RPMI8226 (cell line): ENCODE measurements at places on chromosomes 4 and X.

DNA sequence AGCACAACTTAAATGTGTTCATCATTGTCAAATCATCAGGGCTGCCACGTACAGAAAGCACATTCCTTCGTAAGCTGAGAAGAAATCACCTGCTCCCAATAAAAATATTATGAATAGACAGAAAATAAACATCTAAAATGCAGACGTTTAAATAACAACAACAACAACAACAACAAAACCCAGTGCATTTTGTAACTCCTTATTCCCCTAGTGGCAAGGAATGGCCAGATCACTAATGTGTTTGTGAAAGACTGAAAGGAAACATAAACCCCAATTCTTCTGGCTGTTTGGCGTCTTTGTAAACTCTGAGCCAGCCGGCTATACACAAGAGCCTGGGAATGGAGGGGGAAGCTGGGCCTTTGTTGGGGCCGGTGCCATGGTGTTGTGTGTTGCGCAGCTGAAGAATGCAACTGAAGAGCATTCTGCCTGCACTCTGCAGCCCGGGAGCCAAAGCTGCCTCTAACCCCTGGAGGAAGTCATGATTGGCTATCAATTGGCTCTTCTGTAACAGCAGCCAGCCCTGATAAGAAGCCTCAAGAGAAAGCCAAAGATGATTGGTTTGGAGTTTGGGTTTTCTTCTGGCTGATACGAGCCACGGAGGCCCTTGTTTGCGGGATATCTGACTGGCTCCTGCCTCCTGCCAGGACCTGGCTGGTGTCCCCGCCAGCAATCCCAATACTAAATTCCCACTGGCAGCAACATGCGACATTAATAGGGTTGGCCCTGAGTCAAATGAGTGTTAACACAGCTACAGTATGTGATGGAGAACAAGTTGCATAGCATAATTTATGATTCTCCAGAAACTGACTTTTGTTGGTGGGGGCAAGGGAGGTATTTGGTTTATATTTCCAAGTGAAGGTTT, 89.7 kb upstream of the TFDP3 start:
- no peak for DNase-seq

DNA sequence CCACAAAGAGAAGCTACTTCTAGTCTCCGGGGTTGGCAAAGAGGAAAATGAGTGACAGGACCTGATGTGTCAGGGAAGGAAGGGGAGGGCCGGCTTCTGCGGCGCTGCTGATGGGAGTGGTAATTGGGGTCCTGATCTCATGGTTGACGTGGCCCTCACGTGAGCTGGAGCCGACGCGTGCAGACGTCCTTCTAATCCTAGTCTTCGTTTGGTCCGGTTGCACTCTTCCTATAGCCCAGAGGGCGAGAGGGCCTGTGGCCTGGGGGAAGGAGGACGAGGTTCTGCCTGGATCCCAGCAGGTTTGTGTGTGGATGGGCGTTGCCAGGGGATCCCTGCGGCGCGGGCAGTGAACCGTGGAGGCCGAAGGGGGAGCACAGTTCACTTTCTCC, at the start of gene ARMCX1:
TSS of gene ARMCX1 (plus strand) at position 186 of the 389 bp plus-strand sequence. CDS start 2,384 bp downstream, outside the sequence.
- no peak for DNase-seq

- peak; percentile 49 for DNase-seq
Observed at GRCh38 chr4:121070696-121071639, 1.4 kb downstream of the NDNF start.

DNA sequence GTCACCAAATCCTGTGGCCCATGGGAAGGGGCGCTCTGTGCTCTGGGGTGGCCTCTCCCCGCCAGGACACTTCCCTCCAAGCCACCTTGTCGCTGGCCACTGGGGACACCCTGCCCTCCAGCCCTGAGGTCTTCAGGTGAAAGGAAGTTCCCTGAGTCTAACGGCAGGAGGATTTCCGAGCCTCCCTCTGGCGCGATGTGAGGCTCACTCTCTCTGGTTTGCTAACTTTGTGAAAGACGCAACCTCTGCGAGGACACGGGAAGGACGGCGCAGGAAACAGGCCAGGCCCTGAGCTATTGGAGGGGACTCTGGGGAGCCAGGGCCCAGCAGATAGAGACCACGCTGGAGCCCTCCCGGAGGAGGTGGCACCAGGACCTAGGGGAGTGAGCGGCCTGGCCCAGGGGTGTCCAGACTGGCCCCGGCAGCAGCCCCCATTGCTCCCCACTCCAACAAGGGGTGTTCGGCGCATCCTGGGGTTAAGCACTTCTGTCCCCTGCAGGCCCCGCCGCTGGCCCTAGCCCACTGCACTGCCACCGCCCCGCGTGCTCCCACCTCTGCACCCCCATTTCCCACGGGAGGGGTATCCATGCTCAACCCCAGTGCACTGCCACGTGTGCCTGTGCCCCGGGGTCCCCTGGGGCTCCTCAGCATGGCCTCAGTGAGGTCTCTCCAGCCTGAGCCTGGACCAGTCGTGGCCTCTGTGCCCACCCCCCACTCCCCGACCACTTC, 72.2 kb upstream of the MXD4 start:
- DNase-seq, result no peak

DNA sequence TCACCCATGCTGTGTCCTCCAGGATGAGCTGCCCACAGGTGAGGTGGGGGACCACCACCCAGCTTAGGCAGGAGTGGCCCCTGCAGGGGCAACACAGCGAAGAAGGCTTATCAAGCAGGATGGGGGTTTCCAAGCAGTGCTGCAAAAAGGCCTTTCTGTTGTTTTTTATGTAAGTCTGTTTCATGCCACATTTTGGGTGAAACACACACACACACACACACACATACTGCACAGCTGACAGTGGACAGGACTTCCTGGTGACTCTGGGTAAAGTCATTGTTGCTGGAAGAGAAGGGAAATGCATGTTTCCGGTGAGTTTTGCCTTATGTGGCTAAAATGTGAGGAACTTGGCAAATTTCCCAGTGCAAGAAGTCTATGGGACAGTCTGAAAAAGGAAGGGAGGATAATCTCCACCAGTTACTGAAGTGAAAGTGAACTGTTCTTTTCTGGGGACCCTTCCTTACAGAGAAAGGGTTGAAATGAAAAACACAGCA, 119.2 kb downstream of the IRF2 start:
- peak; percentile 93 for DNase-seq

DNA sequence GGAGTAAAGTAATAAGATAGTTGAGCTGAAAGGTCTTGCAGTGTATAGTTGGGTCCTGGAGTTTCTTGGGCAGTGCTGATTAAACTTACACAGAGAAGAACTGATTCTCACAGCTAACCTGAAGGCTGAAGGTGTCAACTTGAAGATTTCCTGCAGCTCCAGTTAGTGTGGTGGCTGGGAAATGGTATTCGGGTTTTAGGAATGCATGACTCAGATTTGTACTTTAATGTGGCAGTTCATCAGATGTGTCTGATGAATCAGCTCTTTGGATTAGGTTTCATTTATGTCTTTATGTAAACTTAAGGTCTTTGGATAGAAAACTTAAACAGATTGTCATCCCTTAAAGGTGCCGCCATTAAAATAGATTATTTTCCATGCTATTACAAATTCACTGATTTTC, 200.0 kb downstream of the IL1RAPL1 start:
- DNase-seq, result no peak

DNA sequence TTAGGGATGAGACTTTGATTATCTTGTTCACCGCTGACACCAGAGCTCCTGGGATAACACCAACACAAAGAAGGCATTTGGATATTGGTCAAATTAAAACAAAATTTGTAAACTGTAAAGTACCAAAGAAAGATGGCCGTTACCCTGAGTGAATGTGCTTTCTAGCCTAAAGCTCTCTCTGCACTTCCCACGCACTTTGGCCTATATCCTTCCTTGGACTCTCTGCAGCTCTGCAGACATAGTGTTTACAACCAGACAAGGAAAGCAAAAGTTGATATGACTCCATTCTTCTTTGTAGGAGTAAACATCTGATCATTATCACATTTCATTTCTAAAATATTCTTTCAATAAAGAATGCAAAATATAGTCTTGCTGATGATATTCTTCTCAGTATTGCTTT, 44.8 kb upstream of the PITX2 start:
- no peak for DNase-seq

DNA sequence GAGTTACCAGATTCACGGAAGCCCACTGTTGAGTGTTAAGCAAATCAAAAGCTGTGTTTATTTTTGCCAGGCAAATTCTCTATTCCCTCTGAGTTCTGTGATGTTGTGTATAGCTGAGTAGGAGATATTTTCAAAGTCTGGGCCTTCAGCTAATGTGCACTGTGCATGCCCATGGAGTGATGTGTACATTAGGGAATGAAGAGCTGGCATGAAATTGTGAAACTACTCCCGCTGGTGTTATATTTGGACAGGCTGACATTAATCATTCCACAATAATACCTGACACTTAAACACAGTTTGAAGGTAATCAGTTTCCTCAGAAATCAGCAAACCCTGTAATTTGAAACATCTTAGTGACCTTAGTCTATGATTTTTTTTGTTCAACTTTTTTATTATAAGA, 88.1 kb upstream of the MBNL3 start:
- DNase-seq, result no peak

GRCh38 chr4:56871371-56871866, 36.3 kb upstream of the REST start:
- no peak for DNase-seq

GRCh38 chrX:12210971-12211370, 72.7 kb downstream of the FRMPD4 start:
- DNase-seq, result no peak

DNA sequence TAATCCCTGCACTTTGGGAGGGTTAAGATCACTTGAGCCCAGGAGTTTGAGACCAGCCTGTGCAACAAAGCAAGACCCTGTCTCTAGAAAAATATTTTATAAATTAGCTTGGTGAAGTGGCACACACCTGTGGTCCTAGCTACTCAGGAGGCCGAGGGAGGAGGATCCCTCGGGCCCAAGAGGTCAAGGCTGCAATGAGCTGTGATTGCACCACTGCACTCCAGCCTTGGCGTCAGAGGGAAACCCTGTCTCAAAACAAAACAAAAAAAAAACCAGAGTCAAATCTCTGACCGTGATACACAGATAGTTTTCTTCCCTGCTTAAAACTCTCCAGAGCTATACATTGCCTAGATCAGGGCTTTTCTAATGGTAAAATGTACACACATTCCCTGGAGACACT, 53.5 kb downstream of the CHST7 start:
- no peak for DNase-seq

DNA sequence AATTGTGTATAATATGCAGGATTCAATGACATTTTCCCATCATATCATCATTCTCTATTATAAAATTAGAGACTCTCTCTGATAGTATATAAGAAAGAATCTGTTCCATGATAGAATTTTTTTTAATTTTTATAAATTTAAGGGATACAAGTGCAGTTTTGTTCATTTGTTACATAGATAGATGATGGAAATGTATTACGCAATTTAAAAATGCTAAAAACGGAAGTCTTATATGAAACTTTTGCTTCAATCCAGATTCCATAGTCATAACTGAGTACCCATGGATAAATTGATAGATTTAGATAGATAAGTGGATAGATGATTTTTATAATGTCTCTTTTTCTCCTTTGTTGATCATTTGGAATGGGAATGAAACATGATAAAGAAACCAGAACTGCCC, 24.9 kb upstream of the MAGEB2 start:
- DNase-seq, result no peak

GRCh38 chr4:159401791-159402380, 299.0 kb downstream of the RAPGEF2 start:
- DNase-seq, result no peak

GRCh38 chr4:100106982-100107381, 83.3 kb downstream of the DDIT4L start:
- no peak for DNase-seq

DNA sequence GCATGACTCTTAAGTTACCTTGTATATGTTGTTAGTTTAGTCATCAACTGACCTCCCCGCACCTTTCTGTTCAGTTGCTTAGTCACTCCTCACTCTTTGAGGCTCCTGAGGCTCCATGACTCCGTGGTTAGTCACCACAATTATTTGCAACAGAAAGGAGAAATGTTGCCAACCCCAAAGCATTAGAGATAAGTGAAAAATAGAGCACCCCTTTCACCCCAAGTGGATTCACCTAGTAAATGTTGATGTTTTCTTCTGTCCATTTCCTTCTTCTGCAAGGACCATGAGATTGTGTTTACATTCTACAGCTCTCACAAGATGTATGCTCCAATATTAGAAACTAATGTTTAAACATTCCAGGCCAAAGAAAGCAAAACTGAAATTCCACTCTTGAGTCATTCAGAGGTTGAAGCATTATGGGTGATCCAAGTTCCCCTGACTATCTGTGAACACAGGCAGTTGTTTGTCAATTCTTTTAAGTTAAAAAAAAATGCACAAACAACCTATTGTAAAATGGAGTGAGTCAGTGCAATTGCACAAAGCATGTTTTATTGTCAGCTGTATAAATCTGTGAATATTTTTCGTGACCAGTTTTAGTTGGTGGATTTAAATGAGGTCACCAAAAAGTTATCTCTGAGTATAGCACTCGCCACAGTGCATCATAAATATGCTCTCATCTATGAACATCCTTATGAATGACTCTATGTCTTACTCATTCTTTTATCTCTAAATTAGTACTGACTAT, 552.4 kb upstream of the MAGEB2 start:
- no peak for DNase-seq

DNA sequence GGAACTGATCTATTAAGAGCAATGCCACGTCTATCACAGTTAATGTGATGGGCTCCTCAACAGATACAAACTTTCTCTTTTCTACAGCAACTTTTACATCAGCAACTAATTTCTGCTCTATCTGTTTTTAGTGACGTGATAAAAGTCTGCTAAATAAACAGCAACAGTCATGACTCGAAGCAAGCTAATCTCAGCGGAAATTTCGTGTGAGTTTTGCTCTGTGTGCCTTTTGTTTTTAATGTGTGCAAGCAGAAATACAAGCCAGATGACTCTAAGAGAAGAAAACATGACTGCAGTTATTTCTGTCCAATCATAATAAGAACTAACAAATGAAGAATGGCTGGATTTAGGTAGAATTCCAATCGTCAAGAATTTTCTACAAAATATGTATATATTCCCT, 214.3 kb downstream of the LDB2 start:
- DNase-seq, result no peak

DNA sequence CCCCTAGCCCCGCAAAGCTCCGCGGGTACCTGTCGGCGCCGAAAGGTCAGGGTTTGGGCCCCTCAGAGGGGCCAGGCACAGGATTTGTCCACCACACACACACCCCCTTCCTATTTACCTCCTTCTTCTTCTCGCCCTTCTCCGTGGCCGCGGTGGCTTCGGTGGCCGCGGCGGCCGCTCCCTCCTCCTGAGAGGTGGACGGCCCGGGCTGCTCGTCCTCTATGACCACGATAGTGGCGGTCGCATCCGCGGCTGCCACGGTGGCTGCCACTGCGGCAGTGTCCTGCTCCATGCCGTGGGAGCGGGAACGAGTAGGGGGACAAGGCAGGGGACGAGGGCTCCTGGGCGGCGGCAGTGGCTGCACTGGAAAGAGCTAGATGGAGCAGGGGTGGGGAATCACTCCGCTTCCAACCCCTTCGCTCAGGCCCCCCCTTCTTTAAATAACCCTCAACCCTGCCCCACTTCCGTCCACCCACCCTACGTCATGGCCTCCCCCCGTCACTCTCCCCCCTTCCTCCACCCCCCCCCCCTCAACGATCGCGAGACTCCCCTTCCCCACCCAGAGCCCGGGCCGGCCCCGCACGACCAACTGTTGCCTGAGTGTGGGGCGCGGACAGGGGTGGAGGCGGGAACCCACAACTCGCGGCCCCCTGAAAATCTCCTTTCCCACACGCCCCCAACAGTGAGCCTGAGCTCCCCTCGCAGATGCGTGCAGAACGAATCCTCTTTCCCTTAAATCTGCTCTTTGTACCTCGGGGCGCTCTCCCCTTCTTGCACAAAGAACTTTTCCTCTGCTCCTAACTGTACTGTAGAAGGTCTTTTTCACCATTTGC, at the start of gene SMARCA1:
TSS of gene SMARCA1 (minus strand) at position 412 of the 833 bp plus-strand sequence. CDS start at position 292, 120 bp downstream.
- DNase-seq, result peak; percentile 8

- no peak for DNase-seq
Observed at GRCh38 chr4:100826067-100826466, 308.2 kb upstream of the EMCN start.

GRCh38 chrX:7109838-7110793, 37.4 kb upstream of the STS start:
- DNase-seq, result peak; percentile 39
